T-helper 9 cell (primary cell): ENCODE measurements at places on chromosomes 4 and X.

DNA sequence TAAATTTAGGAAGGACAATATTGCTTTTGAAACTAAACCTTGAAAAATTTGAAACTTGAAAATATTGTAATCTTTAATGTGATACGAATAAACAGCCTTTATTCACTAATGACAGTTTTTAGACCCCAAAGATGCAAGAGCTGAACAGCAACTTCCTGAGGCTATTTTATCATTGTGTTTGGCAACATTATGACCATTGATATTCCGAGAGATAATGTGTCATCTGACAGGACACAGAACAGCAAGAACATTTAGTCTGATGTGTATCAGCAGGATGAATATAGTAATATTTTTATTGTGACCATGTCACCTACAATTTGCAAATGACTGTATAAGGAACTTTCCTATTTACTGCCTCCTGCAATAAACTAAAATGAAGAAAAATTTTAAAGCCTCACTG is 316.0 kb downstream of the ADAM29 start:
- DNase-seq = no peak

GRCh38 chr4:6562931-6563901 is 11.8 kb upstream of the MAN2B2 start:
- DNase-seq = no peak

DNA sequence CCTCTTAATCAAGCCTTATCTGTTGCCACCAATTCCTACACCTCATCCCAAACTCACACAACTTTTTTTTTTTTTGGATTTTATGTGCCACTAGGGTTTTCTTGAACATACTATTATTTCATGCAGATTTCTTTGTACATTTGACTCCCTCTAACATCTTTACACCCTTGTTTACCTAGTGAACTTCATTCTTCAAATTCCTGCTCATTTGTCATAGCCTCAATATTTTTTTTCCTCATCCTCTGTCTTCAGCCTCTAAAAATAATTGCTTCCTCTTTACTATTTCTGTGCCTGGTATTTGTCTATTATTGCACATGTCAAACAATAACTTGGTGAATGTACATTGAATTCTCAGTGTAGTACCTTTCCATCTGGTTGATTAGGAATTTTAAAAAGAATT is 22.0 kb downstream of the NBDY start:
- no peak for DNase-seq

GRCh38 chr4:4818415-4819212 is 40.9 kb upstream of the MSX1 start:
- DNase-seq = no peak

- DNase-seq = no peak
Observed at GRCh38 chr4:72275381-72275780, 243.6 kb downstream of the NPFFR2 start.

- no peak for DNase-seq
Observed at GRCh38 chrX:64195862-64196261, 9.6 kb downstream of the AMER1 start.

DNA sequence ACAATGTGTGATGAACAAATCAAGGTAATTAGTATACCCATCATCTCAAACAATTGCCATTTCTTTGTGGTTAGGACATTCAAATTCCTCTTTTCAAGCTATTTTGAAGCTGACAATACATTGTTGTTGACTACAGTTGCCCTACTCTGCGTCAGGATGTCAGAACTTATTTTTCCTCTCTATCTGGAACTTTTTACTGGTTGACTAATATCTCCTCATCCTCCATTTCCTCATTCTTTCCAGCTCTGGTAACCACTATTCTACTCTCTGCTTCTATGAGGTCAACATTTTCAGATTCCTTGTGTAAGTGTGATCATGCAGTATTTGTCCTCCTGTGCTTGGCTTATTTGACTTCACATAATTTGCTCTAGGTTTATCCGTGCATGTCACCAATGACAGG is 240.5 kb upstream of the HS3ST1 start:
- DNase-seq = no peak

- DNase-seq = no peak
Observed at GRCh38 chr4:40629401-40630334, at the start of gene RBM47. Gene RBM47 (minus strand): TSS chr4:40629864. CDS start chr4:40438893, 190,971 bp downstream.

DNA sequence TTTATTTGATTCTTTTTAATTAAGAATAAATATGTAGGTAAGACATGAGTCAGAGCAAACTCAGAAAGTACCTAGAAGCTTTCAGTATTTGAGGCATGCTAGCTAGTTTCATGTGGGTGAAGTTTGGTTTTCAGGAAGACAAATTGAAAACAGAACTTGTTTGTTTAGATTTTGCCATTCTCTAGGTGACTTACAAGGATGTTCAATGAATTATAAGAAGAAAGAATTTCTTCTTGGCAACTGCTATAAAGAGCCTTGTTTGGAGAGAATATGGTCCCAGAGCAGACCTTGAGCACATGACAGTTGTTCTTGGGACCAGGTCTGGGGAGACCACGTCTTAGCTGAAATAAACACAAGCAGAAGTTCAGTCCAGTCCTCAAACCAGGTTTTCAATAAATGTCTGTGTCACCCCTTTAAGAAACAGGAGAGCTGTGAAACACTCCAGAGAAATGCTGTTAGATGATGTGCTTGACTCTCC is 38.0 kb upstream of the IL21 start:
- no peak for DNase-seq

GRCh38 chr4:181863856-181864255 is 379.3 kb upstream of the TENM3 start:
- DNase-seq = no peak

DNA sequence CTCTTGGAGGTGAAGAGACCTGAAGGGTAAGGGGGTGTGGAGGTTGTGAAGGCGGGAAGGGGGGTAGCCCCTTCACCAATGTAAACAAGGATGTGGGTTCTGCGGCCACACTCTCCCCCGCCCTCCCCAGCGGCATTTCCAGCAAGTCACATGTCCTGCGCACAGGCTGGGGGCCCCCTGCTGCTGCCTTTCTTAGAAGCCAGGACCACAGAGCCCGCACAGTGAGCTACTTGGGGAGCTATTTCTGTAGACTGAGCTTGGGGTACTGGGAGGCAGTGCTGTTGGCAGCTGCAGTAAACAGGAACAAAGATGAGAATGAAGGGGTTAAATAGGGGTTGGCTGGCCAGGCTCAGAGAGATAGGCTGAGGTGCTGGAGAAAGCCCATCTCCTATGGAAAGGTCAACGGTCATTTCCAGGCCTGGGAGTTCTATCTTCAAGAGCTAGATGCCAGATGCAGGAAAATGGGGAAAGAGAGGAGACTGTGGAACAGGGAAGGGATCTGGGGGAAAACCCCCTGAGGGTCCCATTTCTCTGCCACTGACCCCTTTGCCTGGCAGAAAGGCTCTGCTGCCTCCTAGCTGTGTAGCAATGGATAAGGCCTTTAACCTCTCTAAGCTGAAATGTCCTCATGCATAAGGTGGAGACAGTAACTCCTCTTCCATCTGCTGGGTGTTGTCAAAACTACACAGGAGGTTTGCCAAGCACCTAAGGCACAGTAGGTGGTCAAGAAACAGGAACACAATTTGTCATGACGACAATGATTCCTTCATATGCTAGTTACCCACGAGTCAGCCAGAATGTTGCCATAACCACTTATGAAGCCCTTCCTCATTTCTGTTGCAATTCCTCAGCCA is 18.5 kb upstream of the PIM2 start:
- peak; percentile 79 for DNase-seq

DNA sequence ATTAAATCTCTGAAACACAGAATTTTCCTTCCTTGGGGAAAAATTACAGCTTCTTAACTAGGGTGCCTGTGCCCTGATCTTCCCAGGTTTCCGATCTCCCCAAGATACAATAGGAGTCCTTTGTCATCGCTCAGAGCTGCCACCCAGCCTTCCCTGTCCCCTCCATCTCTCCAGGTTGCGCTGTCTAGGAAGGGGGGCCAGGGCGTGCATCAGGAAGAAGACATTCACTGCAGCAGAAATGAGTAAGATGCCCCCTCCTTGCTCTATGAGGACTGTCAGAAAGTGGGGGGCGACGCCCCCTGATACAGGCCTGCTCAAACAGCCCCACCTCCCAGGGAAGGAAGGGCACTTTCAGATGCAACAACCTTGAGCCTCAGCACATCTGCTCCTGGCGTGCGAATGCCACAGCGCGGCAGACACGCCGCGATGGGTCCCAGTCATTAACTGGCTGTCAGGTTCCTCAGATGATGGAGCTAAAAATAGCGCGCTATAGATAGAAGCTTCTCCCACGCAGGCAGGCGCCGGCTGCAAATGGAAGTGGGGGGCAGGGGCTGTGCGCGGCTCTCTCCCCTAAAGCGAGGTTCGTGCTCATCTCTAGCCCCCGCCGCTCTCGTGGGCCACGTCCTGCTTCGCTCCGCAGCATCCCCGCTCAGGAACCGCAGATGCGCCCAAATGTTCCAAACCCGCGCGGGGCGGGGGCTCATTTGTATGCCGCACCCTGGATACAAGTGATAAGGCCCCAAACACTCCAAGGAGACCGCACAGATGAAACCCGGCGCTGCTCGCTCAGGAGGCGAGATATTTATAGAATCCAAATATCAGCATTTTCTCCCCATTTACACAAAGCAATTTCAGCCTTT is 57.6 kb upstream of the LGI2 start:
- no peak for DNase-seq

GRCh38 chr4:54226404-54227255 is 2.5 kb upstream of the PDGFRA start:
- DNase-seq = no peak

- no peak for DNase-seq
Observed at GRCh38 chrX:153627675-153628111, 19.3 kb upstream of the DUSP9 start.

- no peak for DNase-seq
Observed at GRCh38 chr4:101345271-101345595, 2.1 kb downstream of the PPP3CA start.

DNA sequence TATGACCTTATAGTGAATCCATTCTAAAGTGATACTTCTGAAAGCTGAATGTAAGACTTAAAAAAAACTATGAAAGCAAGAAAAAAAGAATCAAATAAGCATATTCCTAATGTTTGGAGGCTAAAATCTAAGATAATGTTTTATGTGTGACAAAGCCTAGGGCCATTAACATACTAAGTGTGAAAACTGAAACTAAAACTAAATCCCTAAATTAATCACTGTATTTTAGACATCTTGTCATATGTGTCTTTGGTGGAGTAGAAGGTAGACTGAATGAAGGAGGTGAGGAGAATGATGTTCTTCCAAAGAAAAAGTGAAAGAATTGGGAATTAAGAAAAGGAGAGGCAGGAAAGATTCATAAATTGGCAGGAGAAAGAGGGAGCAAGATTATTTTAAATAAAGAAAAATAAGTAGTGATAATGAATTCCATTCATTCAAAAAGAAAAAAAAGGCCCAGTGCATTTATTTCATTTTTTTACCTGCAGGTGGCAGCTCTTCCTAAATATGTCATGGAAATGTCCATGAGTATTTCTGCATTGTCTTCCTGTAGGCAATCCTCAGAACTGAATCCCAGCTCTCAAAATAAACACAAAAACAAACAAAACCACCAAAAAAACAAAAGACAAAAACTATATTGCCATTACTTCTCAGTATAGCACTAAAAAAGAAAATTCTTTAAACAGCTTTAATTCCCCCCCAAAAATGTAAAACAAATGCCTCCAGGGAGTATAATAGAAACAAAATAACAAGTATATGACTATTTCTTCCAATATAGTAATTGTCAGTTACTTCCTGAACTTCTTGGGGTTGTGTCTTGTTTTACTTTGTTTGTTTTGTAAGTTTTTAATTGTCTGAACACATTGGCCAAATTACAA is 17.0 kb upstream of the AP1AR start:
- no peak for DNase-seq

GRCh38 chrX:39725928-39726619 is 371.7 kb downstream of the BCOR start:
- no peak for DNase-seq

GRCh38 chrX:138858438-138858837 is 146.9 kb upstream of the FGF13 start:
- DNase-seq = no peak

DNA sequence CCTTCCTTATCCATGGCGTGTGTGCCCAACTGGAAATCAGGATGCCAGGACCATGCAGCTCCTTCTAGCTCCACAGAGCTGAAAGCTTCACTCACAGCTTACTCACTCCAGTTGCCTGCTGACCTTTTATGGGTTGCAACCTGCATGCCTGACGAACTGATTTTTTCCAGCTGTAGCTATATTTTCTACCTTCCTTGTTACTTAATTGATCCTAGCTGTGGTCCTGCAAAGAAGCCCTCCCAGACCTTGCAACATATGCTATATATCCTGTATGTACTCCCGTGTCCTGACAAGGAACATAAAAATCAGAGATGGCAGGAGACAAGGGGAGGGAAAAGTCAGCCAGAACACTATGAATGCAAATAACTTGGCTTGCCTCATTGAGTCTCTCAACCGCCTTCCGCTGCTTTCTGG is 135.3 kb upstream of the LDB2 start:
- no peak for DNase-seq

DNA sequence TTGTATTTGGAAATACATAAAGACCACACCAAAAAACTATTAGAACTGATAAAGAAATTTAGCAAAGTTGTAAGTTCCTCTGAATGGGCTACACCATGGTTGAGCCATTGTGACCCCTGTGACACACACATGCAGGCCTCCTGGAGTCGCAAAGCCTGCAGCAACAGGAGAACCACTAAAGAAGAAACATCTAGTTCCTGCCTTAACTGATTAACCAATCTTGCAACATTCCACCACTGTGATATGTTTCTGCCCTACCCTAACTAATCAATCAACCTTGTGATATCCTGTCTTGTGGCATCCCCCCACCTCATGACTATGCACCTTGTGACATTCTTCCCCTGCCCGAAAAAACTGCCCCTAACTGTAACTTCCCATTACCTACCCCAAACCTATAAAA is 401.8 kb downstream of the PRDM5 start:
- DNase-seq = no peak

DNA sequence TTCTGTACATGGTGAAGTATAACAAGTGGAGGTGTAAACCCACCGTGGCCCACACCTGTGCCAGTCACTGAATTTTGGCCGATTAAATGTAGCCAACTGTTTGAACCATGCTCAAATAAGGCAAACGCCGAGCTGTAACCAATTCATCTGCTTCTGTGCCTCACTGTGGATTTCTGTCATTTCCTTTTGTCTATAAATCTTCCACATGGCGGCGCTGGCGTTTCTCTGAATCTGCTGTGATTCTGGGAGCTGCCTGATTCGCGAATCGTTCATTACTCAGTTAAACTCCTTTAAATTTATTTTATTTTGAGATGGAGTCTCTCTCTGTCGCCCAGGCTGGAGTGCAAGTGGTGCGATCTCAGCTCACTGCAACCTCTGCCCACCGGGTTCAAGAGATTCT is 19.2 kb downstream of the SUPT20HL2 start:
- DNase-seq = no peak

GRCh38 chrX:14073556-14073955 is 43.9 kb upstream of the GEMIN8 start:
- DNase-seq = no peak

GRCh38 chr4:185778307-185778706 is 33.7 kb downstream of the SORBS2 start:
- no peak for DNase-seq

GRCh38 chr4:1792832-1793495 is at the start of gene FGFR3:
Gene FGFR3 (plus strand): TSS chr4:1793293. CDS start chr4:1793935, 642 bp downstream.
- DNase-seq = peak; percentile 28

GRCh38 chrX:71143508-71143907 is 1.1 kb upstream of the NLGN3 start:
- no peak for DNase-seq
